ENCODE measurements at places on chromosomes 2 and 18.

DNA sequence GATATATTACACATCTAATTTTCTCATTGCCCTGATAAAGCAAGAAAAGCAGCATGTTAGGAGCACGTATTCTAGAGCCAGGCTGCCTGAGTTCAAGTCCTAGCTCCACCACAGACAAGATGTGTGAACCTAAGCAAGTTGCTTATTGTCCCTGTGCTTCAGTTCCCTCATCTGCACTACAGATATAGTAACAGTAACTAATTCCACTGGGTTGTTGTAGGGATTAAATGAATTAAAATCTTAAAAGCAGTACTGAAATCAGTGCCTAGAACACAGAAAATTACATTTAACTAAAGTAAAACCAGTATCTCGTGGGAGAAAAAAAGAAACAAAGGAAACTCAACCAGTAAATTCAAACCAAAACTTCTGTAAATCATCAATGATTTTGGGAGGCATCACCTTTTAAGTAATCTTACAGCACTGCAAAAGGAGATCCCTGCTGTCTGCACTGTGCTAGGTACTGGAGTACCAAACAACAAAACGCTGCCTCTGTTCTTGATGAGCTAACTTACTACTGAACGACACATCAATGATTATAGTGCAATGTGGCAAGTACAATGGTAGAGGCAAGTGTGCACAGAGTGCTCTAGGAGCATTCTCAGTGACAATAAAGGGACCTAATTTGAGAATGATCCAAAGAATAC is 7.9 kb downstream of the MAP3K2 start:
- no peak for DNase-seq

DNA sequence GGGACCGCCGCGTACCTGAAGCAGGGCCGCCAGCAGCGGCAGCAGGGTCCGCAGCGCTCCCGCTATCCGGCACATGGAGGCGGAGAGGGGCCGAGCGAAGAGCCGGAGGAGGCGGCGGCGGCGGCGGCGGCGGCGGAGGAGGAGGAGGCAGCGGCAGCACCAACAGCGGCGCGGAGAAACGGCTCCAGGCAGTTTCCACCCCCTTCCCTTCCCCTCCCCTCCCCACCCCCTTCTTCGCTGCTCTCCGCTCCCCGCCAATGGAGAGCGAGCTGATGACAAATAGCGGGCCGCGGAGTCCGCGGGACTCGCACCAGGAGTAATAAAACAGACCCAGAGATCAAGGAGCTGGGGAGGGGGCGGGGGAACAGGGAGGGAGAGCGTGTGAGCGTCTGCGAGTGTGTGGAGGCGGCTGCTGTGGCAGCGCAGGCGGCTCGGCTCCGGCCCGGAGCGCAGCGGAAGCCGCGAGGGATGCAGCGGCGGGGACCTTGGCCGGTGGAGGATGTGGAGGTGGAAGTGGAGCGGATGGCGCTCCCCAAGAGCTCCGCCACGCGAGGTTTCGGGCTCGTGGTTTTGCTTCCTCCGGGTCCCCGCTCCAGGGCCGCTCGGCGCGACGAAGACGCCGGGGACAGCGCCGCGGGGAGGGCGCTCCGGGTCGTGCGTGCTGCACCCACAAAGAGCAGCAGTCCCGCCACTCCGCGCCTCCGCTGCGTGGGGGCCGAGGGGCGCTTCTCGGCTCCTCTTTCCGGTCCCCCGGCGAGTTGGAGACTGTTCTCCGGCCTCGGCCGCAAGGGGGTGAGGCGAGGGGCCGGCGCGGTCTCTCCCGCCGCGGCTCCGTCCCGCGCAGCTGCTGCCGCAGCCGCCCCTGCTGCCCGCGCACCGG is at the start of gene CDH2:
Gene CDH2, minus strand, starts transcription at position 183 of the 880 bp plus-strand sequence. Its CDS starts 108 bp downstream, at position 75.
- peak; percentile 73 for DNase-seq

DNA sequence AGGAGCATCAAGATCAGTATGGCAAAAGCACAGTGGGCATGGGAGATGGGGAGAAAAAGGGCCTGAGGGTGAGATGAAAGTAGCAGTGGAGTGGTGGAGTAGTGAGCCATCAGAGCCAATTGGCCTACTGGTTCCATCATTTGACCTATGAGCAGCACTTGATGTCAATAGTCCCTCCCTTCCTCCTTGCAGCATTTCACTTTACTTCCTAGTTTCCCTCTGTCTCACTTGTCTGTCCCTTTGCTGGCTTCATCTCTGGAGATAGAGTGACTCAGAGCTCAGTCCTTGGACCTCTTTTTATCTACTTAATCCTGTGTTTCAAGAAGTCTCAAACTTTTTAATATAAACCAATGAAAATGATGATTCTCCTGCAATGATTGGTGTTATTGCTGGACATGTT is 32.1 kb downstream of the FBXO48 start:
- DNase-seq: peak; percentile 9

DNA sequence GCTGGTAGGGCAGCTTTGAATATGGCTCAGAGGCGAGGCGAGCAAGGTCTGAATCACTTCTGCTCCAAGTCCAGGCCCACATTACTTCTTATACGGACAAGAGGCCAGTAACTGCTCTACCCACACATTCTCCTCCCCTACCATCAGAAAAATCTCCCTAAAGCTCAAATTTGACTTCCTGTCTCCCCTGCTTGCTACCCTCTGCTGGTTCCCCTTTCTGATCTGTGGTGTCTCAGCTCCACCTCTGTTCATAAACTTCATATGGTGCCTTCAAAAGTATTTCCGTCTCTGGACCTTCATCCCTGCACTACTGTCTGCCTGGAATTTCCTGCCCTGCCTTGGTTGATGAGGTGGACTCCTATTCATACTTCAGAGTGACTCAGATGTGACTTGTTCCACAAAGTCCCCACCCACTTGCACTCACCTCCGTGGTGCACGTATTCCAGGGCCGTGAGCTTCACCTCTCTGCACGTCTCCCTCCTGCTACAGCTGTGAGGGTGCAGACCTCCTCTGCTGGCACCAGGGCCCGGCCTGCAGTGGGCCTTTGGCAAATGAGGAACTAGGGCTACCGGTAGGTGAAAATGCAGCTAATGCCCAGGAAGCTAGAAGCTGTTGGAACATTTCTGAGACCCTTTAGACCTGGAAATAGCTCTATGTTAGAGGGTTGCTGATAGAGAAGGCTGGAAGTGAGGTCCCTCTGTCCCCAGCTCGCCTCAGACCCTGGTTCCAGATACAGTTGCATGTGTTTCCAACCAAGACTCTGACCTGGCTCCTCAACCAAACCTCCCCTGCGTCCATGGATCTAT is 24.6 kb upstream of the KCMF1 start:
- DNase-seq: no peak

DNA sequence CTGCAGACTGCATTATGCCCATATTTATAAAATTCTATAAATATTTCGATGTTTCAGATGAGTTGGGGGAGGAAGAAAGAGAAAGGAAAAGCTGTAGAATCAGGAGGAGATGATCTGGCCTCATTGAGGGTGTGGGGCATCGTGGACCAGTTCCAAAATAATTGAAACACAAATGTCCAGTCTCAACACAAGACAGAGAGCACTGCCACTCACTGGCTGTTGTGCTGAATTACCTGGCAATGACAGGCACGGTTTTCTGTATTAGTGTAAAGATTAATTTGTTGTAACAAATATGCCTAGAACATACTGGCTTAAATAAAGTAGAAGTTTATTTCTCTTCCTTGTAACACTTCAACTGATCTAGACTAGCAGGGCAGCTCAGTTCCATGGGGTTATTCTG is 24.1 kb downstream of the POLE4 start:
- DNase-seq: peak; percentile 22

GRCh38 chr2:230234122-230234722 is 8.7 kb downstream of the SP140 start:
- no peak for DNase-seq

DNA sequence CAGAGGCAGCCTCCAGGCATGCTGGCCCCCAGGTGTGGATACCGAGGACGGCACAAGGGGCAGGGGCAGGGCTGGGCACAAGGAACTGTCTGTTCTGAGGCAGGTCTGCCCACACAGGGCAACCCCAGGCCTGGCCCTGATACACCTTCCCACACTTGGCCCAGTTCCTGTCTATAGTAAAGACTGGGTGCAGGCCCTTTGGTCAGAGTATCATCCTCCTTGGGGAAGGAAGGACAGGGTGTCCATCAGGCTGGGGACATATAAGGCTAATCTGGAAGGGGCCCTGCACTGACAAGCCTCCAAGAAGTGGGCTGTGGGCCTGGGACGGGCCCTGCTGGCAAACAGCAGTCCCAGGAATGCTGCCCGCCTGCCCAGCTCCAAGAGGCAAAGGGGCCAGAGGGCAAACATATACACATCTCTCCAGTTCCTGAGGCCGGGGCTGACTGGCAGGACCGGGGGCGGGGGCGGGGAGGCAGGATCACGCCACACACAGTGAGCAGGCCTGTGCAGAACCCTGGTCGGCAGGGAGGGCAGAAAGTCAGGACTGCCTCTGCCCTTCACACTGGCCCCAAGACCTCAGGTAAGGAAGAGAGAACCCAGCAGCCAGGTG is 18.9 kb downstream of the SDC1 start:
- DNase-seq: no peak

- no peak for DNase-seq
Observed at GRCh38 chr18:34872066-34872465, 162.0 kb downstream of the DTNA start.

DNA sequence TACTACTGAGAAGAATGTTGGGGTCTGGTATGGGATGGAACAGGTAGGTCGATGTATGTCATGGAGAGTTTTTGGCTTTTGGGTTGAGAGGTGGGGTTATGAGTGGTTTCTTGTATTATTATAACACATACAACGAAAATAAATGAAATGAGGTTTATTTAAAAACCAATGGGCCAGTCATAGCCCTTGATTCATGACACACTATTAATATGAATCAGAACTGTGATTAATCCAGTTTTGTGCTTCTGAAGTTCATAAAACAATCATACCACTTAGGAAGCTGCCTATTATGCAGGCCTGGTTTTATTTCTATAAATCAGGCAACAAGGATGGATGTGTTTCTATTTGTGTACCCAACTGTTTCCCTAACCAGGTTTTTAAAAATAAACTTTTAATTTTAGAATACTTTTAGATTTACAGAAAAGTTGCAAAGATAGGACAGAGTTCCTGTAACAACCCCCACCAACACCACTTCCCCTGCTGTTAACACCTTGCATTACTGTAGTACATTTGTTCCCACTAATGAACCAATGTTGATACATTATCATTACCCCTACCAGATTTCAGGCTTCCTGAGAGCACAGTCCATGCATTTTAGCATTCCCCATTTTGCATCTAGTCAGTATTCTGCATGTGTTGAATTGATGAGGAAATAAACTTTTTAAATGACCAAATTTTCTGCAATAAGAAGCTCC is 37.5 kb upstream of the NCOA1 start:
- DNase-seq: no peak

DNA sequence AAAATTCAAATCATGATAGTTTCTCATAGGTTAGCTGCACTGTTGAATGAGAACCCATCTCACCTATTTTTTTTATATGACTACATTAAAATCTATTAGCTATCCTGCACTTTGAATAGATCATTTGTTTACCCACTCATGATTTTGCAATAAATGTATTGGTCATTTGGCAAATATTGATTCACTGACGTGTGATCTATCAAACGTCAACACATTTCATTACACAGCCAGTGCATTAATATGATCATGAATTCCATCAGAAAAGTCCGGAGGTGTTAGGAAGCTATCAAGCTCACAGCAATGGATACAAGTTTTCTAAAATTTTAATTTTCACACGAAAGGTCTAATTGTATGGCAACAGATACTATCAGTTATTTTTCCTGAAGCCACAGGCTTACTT is 128.2 kb upstream of the ID2 start:
- DNase-seq: no peak
